ENCODE measurements at places on chromosomes 5 and 9.
A peak's percentile ranks its signal among the peaks of the same experiment; 100 is the strongest.

- DNase-seq, result no peak
These were observed 428.2 kb downstream of the ANXA1 start for GRCh38 chr9:73579823-73580222.

DNA sequence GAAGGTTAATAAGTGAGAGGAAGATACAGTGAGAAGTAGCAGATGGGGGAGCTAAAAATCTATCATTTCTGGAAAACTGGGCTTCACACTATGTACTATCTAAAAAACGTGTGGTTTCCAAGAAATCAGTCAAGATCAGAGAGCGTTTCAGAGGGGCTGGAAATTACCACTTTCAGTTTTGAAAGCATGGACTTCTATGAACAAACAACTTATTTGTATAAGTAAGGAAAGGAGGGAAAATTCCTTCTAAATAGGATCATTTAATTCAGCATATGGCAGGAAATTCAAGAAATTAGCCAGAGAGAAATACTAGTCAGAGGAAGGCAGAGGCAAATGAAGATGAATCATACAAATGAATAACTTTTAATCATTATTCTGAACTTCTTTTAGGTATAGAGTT is 11.3 kb downstream of the TNC start:
- DNase-seq, result no peak

- no peak for DNase-seq
These were observed 115.6 kb downstream of the TRPM6 start for GRCh38 chr9:74772121-74772520.

DNA sequence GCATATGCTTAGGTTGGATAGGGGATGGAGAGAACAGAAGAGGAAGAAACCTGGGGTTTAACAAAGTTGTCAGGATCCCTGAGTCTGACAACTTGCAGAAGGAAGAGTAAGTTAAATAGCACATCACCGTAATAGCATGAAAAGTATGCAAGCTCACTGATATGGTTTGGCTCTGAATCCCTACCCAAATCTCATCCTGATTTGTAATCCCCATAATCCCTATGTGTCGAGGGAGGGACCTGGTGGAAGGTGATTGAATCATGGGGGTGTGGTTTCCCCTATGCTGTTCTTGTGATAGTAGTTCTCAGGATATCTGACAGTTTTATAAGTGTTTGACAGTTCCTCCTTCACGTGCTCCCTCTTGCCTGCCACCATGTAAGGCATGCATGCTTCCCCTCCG is 193.3 kb downstream of the PSAT1 start:
- DNase-seq, result no peak

- no peak for DNase-seq
These were observed 109.2 kb upstream of the SMIM23 start for GRCh38 chr5:171676286-171676944.

GRCh38 chr5:174221436-174221835 is 175.9 kb downstream of the NSG2 start:
- no peak for DNase-seq

- no peak for DNase-seq
These were observed 99.4 kb downstream of the CSNK1G3 start for GRCh38 chr5:123611406-123611709.

- peak; percentile 51 for DNase-seq
These were observed 237.5 kb downstream of the CHSY3 start for GRCh38 chr5:130141659-130142320.

DNA sequence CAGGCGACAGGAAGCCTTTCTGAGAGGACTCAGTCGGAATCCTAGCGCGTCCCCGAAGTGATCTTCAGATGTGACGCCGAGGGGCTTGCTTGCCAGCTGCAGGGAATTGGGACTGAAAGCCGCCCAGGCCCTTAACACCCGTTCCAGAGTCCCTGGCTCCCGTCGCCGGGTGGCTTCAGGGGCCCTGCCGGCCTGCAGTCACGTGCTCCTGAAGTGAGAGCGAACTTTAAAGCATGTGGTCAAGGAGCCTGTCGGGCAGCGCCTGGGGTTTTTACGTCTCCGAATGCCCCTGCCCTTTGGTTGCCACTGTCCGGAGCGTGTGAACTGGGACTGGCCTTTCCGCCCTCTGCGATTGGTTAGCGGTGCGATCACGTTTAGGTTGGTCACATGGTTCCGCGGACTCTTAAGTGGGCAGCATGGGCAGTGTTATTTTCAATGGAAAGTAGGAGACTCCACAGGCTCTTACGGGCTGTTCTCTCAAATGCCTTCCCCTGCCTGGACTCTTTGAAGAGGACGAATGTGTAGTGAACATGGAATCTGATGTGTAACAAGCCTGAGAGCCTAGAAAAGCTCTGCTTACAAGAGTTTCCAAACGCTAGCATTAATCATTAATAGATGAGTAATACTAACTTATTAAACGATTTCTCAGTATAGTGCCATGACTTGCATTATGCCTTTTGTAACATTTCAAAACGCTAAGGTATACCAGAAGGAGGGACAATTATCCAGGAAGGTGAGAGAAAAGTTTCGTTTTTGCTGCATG is 1.9 kb downstream of the VLDLR start:
- no peak for DNase-seq

DNA sequence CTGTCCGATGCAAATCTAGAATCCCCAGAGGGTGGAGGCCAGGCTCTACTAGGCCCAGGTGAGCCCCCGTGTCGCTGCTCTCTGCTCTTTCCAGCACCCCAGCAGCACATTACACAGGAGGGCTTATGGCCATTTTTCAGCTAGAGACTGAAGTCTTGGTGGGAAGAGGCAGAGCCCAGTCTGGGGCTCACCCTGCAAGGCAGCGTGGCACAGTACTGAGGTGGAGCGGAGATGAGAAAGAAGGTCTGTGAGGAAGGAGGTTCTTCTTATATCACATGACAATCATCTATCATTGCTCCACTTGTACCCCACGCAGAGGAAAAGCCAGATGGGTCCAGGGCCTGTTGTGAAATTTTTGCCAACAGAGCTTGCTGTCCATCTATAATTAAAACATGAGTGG is 10.0 kb upstream of the KIF12 start:
- DNase-seq, result no peak

DNA sequence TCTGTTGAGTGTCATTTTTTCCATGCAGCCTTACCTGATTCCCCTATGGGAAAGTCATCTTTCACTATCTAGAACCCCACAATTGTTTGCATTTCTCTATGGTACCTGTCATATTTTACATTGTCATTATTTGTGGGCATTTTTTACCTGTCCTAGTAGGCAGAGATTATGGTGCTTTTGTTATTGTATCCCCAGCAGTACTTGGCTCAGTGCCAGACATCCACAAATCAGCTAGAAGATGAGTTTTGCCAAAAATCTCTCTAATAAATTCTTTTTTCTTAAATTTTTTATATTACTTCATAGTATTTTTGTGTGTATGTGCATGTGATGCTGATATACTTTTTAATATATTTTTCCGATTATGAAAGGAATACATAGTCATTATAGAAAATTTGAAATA is 13.2 kb downstream of the GARNL3 start:
- DNase-seq, result no peak

- DNase-seq, result peak; percentile 25
These were observed 153.9 kb upstream of the MEF2C start for GRCh38 chr5:89036704-89037489.

GRCh38 chr5:166340039-166340438 is 1951.4 kb upstream of the WWC1 start:
- peak; percentile 41 for DNase-seq

- DNase-seq, result peak; percentile 60
These were observed 116.6 kb downstream of the KLHL3 start for GRCh38 chr5:137619191-137619870.

DNA sequence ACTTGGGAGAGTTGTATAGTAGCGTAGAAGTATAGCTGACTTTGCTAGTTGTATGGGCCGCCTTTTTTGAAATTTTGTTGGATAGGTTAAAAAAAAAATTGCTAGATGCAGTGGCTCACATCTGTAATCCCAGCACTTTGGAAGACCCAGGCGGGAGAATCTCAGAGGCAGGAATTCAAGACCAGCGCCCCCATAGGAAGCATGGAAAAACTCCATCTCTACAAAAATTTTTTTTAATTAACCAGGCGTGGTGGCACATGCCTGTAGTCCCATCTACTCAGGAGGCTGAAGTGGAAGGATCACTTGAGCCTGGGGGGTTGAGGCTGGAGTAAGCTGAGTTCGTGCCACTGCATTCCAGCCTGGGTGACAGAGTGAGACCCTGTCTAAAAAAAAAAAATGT is 59.2 kb downstream of the SMC5 start:
- DNase-seq, result no peak

GRCh38 chr9:5910413-5911057 is 19.8 kb downstream of the MLANA start:
- no peak for DNase-seq

- peak; percentile 18 for DNase-seq
These were observed 6.3 kb downstream of the TESK1 start for GRCh38 chr9:35611230-35611797.

DNA sequence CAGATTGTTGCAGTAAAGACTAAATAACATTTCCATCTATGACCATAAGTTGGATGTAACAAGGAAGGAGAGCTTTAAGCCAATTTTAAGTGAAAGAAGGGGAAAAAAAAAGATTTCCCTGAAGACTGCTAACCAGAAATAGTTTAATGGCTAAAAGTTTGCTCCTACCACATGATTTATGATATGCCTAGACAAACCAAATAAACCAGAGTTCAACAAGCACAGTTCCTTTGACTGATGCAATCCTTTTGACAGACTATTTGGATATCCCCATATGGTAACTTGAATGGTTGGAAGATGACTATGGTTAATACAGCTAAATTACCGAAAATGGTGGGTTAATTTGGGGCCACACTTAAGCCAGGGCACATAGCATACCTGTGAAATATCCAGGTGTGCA is 338.5 kb downstream of the CETN3 start:
- DNase-seq, result no peak

DNA sequence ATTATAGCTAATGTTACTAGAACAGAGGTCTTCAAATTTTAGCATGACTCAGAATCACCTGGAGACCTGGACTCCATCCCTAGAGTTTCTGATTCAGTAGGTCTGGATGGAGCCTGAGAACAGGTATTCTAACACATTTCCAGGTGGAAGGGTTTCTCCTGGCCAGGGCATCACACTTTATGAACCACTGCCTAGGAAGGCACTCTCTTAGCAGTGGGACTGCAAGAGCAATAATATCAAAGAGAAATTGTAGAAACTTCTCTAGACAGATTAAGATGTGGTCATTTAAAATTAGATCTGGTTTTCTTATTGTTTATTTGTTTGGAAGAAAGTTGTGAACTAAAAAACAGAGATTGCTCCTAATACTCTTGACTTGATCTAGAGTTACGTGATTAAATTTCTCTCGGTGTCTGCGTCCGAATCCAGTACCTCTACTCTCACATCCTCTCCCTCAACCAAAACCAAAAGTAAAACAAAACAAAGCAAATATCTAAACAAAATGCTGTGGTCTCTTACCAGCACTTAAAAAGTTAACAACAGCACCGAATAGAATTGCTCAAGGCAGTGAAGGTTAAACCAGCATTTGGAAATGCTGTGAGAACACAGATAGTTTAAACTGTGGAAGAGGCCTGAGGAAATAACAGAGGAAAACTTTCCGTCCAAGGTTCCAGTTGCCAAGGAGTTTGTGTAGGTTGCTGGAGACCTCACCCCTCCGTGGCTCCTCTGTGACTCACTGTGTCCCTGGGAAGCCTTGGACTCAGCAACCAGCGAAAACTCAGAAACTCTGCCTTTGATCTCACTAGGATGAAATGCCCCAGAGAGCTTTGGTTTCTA is 193.4 kb downstream of the ARRDC3 start:
- DNase-seq, result no peak

GRCh38 chr5:14501353-14502293 is 80.0 kb upstream of the OTULINL start:
- DNase-seq, result no peak

- DNase-seq, result no peak
These were observed 46.4 kb downstream of the BARX1 start for GRCh38 chr9:93908591-93909241.

DNA sequence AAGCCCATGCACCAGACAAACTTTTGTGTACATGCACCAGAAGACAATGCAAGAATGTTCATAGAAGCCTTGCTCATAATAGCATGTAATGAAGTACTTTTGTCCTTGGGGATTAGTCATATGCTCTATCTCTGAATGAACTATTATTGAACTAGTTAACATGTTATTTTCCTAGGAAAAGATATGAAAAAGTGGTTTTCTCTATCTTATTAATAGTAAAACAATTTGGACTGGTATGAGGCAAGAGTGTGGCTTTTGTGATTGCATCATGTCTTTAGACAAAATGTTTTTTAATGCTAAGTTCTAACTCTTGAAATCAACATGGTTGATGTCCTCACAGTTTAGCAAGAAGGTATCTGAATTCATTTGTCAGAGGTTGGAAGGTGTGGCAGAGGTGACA is 55.7 kb upstream of the SPDL1 start:
- DNase-seq, result no peak

GRCh38 chr5:65873181-65873750 is 53.1 kb upstream of the ERBIN start:
- DNase-seq, result no peak

- no peak for DNase-seq
These were observed 485.4 kb upstream of the CLINT1 start for GRCh38 chr5:158344376-158344775.

GRCh38 chr5:88881571-88881971 is 1.4 kb downstream of the MEF2C start:
- no peak for DNase-seq

DNA sequence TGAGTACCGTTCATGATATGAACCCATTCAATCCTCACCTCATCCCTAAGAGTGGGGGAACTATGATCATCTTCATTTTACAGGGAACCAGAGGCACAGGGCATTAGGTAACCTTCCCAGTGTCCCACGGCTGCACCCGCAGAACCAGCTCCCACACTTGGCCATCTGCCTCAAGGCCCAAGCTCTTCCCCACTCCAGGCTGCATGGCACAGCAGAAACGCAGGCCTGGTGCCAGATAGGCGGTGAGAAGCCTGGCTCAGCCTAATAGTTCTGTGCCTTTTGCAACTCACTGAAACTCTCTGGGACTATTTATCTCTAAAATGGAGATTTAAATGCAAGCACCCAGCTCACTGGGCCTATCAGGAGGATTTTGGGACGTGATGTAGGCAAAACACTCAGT is 90.8 kb upstream of the ZNF618 start:
- DNase-seq, result no peak

GRCh38 chr9:16551692-16552091 is 318.8 kb downstream of the BNC2 start:
- no peak for DNase-seq

DNA sequence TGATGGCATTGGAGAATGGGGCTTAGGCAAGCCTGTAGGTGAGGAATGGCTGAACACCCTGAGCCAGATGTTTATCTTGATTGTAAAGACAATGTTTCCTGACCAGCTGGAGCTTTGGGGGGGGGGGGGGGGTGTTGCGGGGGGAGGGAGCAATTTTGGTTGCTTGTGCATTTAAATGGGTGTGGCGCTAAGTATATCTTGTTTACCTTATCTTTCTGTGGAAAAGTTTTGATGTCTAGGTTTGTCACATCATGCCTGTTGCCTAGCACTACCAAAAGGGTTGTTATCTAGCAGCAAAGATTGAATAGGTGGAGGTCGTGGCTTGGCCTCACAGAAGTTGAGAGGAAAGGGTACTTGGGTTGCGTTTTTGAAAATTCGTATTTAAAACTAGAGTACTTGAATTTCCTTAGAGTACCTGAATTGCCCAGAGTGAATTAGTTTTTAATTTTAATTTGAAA is 1.3 kb downstream of the SMAD5 start:
- DNase-seq, result peak; percentile 60

GRCh38 chr5:10648806-10649665 is 85.2 kb downstream of the ANKRD33B start:
- DNase-seq, result no peak

Measured in RWPE1 (cell line).